ENCODE measurements at places on chromosomes 2 and 18. TPM values are rescaled to one million over a fixed set of nuclear protein-coding genes. Genes with fewer than 3 reads are reported as not detected.

The SERPINB5 gene
- total RNA-seq: not detected

The SERPINB3 gene
- total RNA-seq: not detected

The IHH gene
- total RNA-seq: not detected

The TDRD15 gene
- total RNA-seq: not detected

The DPP10 gene
- total RNA-seq: not detected

The DUSP2 gene
- 1.6 TPM for total RNA-seq

GRCh38 chr2:102796337-102796736 lies 34.5 kb downstream of the TMEM182 start:
- no peak for DNase-seq
- H3K4me1 ChIP-seq: peaks cover 35% of the 10 kb centered on the region
- H3K36me3 ChIP-seq: no peaks in the 10 kb centered on the region
- H3K27me3 ChIP-seq: no peaks in the 10 kb centered on the region

DNA sequence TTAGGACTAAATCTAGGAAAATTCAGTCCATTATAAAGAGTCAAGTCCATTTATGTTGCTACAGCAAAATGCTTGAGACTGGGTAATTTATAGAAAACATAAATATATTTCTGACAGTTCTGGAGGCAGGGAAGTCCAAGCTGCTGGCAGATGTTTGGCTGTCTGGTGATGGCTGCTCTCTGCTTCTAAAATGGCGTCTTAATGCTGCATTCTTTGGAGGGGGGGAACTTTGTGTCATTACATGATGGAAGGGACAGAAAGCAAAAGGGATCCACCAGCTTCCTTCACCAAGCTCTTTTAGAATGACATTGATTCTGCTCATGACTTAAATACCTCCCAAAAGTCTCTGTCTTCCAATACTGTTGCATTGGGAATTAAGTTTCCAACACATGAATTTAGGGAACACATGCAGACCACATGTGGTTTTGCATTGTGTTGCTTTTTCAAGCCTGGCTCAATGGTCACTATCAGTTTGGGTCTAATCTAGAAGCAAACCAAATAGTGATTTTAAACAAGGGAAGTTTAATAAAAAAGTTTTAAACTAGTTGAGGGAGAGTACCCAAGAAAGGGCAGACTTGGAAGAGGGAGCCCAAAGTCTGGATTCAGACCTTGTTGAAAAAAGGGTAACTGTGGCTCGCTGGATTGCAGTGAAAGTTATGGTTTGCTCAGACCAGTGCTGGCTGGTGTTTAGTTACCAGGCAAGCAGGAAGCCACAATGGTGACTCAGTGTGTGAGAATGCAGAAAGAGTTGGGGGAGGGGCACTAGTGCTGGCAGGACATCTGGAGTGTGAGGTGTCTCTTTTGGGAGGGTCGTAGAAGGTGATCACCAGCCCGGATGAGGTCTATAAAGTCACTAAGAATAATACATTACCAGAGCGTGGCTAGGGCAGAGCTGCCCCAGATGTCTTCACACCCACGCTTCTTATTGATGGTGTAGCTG lies 30.8 kb downstream of the C18orf54 start:
- DNase-seq: no peak
- H3K4me1 ChIP-seq: no peaks in the 10 kb centered on the region
- no peaks in the 10 kb centered on the region for H3K27me3 ChIP-seq

- no peak for DNase-seq
- H3K36me3 ChIP-seq: no peaks in the 10 kb centered on the region
- H3K4me1 ChIP-seq: peaks cover 30% of the 10 kb centered on the region
- H3K27me3 ChIP-seq: no peaks in the 10 kb centered on the region
These were observed 20.9 kb downstream of the NCK2 start for GRCh38 chr2:105765415-105766299.

GRCh38 chr2:17971531-17972125 lies 93.2 kb downstream of the KCNS3 start:
- DNase-seq: no peak
- no peaks in the 10 kb centered on the region for H3K27me3 ChIP-seq
- H3K4me3 ChIP-seq: no peak overlapping the region
- H3K4me1 ChIP-seq: peaks cover 13% of the 10 kb centered on the region
- H3K36me3 ChIP-seq: no peaks in the 10 kb centered on the region

GRCh38 chr2:176567361-176567760 lies 298.1 kb downstream of the MTX2 start:
- no peaks in the 10 kb centered on the region for H3K27me3 ChIP-seq
- no peak for DNase-seq
- H3K4me3 ChIP-seq: no peak overlapping the region
- H3K36me3 ChIP-seq: no peaks in the 10 kb centered on the region
- no peak overlapping the region for H3K27ac ChIP-seq
- H3K4me1 ChIP-seq: no peaks in the 10 kb centered on the region

GRCh38 chr18:57953883-57954282 lies 90.1 kb upstream of the NEDD4L start:
- no peak overlapping the region for H3K27ac ChIP-seq
- H3K4me1 ChIP-seq: no peaks in the 10 kb centered on the region
- H3K27me3 ChIP-seq: no peaks in the 10 kb centered on the region
- H3K4me3 ChIP-seq: no peak overlapping the region
- no peaks in the 10 kb centered on the region for H3K36me3 ChIP-seq

DNA sequence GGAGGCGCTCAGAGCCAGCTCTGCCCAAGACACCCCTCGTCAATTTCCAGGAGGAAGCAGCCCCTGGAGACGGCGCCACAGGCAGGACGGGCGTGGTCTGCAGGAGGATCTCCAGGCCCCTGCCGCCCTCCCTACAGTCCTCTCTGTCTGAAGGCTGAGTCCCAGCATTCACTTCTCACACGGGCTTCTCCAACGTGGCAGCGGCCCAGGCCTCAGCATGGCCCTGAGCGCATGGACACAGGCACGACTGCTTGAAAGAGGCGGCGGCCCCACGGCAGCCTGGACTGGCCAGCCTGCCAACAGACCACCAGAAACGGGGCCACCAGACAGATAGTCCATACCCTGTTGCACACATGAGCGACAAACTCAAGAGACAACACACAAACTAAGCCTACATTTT lies 23.3 kb downstream of the SDC1 start:
- DNase-seq: no peak
- H3K36me3 ChIP-seq: no peaks in the 10 kb centered on the region
- H3K4me3 ChIP-seq: no peak overlapping the region
- no peaks in the 10 kb centered on the region for H3K4me1 ChIP-seq
- no peaks in the 10 kb centered on the region for H3K27me3 ChIP-seq
- no peak overlapping the region for H3K27ac ChIP-seq

- H3K27me3 ChIP-seq: no peaks in the 10 kb centered on the region
- H3K4me1 ChIP-seq: no peaks in the 10 kb centered on the region
- DNase-seq: no peak
- H3K4me3 ChIP-seq: no peak overlapping the region
- peaks cover under 1% of the 10 kb centered on the region for H3K36me3 ChIP-seq
These were observed 46.4 kb upstream of the NARS1 start for GRCh38 chr18:57668021-57668420.

GRCh38 chr18:3604498-3605408 lies 154.8 kb downstream of the TGIF1 start:
- no peak for DNase-seq
- H3K27ac ChIP-seq: peak overlapping the region; percentile 84
- peaks cover 39% of the 10 kb centered on the region for H3K4me1 ChIP-seq
- no peaks in the 10 kb centered on the region for H3K36me3 ChIP-seq
- H3K27me3 ChIP-seq: peaks cover 21% of the 10 kb centered on the region

DNA sequence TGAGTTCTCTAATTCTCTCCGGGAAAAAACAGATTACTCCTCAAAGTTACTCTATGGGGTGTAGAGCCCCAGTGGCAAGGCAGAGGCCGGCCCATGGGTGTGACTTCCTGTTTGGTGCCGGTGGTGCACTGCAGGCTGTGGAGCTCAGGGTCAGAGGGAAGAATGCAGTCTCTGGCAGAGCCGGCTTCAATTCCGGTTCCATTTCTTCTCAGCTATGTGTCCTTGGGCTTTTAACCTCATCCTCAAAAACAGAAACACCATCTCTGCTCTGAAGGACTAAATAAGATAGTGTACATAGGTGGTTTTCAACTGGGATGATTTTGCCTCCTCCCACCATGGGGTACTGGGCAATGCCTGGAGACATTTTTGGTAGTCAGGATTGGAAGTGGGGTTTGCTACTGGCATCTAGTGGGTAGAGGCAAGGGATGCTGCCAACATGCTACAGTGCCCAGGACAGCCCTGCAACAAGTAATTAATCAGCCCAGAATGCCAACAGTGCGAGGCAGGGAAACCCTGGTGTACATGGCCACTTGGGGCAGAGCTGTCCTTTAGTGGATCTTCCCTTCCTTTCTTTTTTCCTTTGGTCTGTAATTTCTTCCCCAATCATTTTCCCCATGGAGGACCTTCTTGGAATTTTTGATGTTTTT lies 81.2 kb downstream of the INSIG2 start:
- H3K4me3 ChIP-seq: no peak overlapping the region
- no peak overlapping the region for H3K27ac ChIP-seq
- no peaks in the 10 kb centered on the region for H3K4me1 ChIP-seq
- no peak for DNase-seq
- no peaks in the 10 kb centered on the region for H3K27me3 ChIP-seq

- H3K4me3 ChIP-seq: no peak overlapping the region
- H3K27me3 ChIP-seq: no peaks in the 10 kb centered on the region
- peak overlapping the region; percentile 93 for H3K27ac ChIP-seq
These were observed 21.1 kb downstream of the BABAM2 start for GRCh38 chr2:27911458-27912210.

- H3K27ac ChIP-seq: no peak overlapping the region
- H3K36me3 ChIP-seq: no peaks in the 10 kb centered on the region
- no peak overlapping the region for H3K4me3 ChIP-seq
- no peak for DNase-seq
These were observed 52.5 kb upstream of the GPR17 start for GRCh38 chr2:127593228-127594115.

All from gastrocnemius medialis (tissue), 4 donors.